ENCODE measurements at places on chromosomes 13 and 19.

GRCh38 chr19:15431396-15432017 lies 12.7 kb upstream of the AKAP8L start:
- no peak for DNase-seq

GRCh38 chr13:73090116-73090822 lies 31.5 kb downstream of the KLF5 start:
- no peak for DNase-seq

- DNase-seq: no peak
Measured at GRCh38 chr19:13428352-13428751, 77.9 kb downstream of the CACNA1A start.

DNA sequence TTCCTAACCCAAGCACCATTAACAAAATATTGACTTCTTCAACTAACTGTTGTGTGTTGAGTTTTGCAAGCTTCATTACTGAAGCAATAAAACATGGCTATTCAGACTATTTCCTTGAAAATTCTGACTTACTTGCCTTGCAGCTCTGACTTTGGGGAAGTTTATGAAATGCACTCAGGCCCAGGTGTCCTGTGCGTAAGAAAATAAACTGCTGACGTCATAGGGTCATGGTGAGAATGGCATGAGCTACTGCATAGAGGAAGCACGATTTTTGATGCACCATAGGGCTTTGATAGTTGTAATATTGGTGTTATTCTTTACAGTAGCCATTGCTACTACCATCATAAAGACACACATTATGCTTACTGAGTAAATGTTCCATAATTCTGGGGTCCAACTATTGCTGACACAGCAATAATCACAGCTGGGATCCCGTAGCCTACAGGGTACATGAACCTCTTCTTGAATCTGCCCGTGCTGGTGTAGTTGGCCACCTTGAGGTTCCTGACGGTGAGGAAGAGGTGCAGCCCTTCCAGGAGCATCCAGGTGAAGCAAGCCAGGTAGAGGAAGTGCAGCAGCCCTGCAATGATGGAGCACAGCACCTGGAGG lies 57.9 kb downstream of the MBD3L2B start:
- DNase-seq: no peak

DNA sequence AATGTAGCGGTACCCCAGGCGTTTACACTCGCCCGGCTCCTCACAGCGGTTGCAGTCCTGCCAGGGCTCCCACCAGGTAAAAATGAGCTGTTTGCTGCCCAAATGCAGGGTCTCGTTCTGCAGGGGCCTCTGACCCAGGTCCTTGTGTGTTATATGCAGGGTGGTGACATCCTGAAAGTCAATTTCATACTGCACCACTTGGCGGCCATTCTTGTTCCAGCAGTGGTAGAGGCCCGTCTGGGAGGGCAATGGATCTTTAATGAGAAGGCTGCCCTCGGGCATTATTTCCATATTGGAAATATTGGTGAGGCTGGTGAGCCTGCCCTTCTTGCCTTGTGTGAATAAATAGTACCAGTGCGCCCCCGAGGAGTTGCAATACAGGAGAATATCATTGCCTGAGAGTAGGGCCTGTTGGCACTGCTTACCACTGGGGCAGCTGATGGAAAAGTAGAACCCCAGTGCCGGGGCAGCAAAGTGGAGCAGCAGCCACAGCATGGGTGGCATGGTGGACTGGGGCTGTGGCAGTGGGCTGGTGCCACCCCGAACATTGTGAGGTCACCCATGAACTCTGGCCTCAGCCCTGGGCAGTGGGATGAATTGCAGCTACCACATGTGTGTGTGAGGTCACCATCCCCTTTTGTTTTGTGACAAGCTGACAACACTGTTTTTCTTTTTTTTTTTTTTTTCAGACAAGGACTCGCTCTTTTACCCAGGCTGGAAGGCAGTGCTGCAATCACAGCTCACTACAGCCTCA lies at the start of gene FAM187B:
TSS of gene FAM187B (minus strand) at position 563 of the 754 bp plus-strand sequence. CDS start at position 504, 59 bp downstream.
- no peak for DNase-seq

GRCh38 chr19:33437821-33438671 lies 64.5 kb downstream of the CEBPG start:
- no peak for DNase-seq

- no peak for DNase-seq
Measured at GRCh38 chr13:52104624-52105023, 24.2 kb downstream of the NEK5 start.

DNA sequence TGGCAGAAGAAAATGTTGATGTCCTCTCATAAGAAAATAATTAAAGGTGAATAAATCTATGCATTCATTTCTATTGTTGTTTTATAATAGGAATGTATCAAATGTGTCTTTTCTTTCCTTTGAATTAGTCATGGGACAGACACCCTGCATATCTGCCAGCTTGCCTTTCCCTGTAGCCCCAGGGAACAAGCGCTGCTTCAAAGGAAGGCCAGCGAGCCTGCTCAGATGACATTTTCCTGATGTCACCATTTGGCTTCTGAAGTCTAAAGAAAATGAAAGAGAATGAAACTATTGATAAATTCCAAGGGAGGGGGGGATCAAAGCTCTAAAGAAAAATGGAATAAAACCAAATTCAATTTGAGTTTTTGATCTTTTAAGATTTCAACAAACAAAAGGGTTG lies 574.8 kb downstream of the IRS2 start:
- DNase-seq: no peak

GRCh38 chr13:44967704-44968433 lies 21.4 kb downstream of the NUFIP1 start:
- DNase-seq: no peak

- DNase-seq: no peak
Measured at GRCh38 chr13:37597477-37598025, 1.0 kb downstream of the POSTN start.

- no peak for DNase-seq
Measured at GRCh38 chr13:39550931-39551330, 52.1 kb downstream of the LHFPL6 start.

All from stimulated activated naive CD4-positive, alpha-beta T cell treated with Interleukin-2 at 50 U/mL for 16 hours (primary cell).